ENCODE measurements at places on chromosomes 1 and 21. TPM values are rescaled to one million over a fixed set of nuclear protein-coding genes. Genes with fewer than 3 reads are reported as not detected.

GRCh38 chr1:210709701-210710100, 381.0 kb downstream of the HHAT start:
- no peak for DNase-seq

DNA sequence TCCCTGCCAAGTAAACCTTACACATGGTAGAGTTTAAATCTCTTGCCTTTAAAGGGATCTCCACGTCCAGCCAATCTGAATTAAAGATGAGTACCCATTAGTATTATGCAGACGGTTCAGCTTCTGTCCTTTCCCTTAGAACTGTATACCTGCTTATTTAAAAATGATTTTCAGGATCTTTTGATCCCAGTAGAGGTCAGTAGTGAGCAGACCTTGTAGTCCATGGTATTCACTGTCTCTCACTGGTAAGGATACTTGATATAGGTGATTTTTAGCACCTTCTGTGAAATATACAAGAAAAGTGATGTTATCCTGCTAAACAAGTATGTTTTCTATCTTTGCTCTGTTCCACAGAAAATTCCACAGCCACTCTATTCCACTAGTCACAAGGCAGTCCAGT, 1211.6 kb upstream of the ADGRL4 start:
- no peak for DNase-seq

- no peak for DNase-seq
Observed at GRCh38 chr1:150493175-150493574, 6.0 kb downstream of the TARS2 start.

GRCh38 chr1:102186536-102186935, 189.8 kb upstream of the OLFM3 start:
- no peak for DNase-seq

Gene TMEM61
- total RNA-seq = not detected
